GM19239 (cell line): ENCODE measurements at places on chromosomes 2 and 18.

- DNase-seq, result no peak
Measured at GRCh38 chr2:134980639-134981038, 62.0 kb downstream of the CCNT2 start.

- DNase-seq, result no peak
Measured at GRCh38 chr2:38658613-38659012, 7.3 kb upstream of the GALM start.

DNA sequence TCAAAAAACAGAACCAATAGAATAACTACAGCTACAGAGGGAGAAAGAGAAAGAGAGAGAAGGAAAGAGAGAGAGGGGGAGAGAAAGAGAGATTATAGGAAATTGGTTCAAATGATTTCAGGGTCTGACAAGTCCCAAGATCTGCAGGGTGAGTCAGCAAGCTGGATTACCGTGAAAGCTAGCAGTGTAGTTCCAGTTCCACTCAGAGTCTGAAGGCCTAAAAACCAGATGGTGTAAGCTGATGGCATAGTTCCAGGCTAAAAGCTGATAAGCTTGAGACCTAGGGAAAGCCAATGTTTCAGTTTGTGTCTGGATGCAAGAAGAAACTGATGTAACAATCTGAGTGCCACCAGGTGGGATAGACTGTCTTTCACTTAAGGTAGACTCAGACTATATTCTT lies 397.7 kb downstream of the TRIB2 start:
- DNase-seq, result no peak

DNA sequence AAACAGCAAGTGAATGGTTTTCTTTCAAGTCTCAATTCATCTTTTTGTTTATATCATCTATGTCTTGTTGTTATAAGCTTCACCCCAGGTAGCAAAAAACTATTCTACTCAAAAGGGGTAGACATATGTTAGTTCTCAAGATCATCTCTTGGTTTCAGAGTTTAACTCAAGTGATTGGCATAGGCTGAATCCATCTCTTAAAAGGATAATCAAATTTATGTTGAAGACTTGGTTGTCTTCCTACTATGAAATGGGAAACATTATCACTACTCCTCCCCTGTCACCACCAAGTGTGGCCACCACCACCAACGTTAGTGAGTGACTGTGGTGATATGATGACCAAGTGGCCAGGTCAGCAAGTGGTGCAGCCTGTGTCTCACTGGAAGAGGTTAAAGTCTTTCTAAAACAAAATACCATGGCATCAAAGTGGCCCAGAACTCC lies 1.5 kb downstream of the IL1B start:
- DNase-seq, result no peak

DNA sequence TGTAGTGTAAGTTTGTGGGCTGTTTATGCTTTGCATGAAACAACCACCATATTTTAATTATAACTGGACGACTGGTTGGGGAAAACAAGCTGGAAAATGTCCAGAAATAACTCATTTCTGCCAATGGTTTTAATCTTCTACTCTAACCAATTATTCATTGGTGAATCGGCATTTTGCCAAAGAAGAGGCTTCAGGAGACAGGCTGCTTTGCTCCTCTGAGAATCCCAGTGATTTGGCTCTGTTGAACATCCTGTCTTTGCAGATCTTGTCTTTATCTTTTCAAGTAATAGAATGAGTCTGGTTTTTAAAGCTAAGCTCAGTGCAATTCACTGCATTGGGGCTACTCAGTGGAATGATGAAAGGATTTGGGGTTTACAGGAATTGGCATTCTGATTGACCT lies 109.6 kb downstream of the APOB start:
- no peak for DNase-seq

DNA sequence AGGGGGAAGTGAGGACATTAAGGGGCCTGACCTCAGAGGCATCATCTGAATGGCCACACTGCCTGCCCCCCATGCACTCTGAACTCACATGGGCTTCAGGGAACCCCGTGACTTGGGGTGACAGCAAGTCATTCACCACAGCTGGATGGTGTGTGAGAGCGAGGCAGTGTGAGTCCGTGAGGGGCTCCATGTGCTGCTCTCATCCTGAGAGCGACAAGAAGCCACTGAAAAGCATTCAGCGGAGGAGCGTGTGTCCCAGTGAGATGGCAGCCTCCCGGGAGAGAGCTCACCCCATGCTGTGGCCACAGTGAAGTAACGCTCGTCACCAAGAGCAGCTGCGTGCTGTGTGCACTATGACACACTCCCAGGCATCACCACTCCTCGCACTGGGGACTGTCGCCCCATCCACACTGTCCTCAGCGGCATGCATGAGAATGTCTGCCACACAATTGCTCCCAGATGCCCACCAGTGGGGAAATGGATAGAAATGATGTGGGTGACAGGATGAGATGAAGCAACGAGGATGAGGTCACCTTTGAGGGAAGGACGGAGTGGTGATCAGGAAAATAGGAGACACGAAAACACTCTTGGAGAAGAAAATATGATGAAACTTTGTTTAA lies 213.0 kb upstream of the RAB6C start:
- no peak for DNase-seq

GRCh38 chr2:206368484-206368883 lies 74.8 kb upstream of the ADAM23 start:
- DNase-seq, result no peak

DNA sequence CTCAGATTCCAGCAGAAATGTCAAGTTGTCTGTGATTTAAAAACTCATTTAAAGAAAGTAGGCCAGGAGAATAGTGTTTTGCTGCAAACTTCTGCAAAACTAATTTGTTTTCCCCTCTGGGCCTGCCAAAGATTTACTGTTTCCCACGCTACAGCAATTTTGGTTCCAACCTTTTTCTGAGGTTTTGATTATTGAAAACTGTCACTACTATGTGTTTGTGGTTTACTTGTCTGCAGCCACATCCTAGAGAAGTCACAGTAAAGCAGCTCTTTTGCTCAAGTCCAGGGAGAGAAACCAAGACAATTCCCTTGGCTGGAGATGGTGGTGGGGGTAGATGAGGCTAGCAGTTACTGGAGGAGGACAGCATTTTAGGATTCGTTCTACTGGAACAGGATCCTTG lies 12.8 kb downstream of the IL1R2 start:
- DNase-seq, result no peak

GRCh38 chr2:2016651-2017311 lies 272.5 kb upstream of the PXDN start:
- no peak for DNase-seq

- DNase-seq, result no peak
Measured at GRCh38 chr2:218709908-218710307, 727 bp upstream of the TTLL4 start.

DNA sequence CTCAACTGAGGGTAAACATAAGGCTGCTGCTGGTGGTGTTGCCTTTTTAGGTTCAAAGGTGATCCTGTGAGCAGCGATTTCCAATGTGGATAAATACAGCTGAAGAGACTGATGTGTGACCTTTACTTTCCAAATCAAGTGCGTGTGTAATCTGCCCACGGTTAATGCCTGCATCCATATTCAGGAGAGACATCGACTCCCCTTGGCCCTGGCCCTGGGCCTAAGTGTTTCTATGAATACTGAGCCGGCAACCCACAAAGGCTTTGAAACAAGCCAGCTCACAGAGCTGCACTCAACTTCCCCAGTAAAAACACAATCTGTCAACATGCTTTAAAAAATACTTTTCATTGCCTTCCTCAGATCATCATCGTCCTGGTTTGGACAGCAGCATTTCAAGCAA lies 1026.6 kb downstream of the TMEM182 start:
- DNase-seq, result no peak

- DNase-seq, result no peak
Measured at GRCh38 chr2:127293386-127293747, 577 bp downstream of the ERCC3 start.

GRCh38 chr2:211860224-211860623 lies 678.4 kb downstream of the ERBB4 start:
- no peak for DNase-seq

- DNase-seq, result no peak
Measured at GRCh38 chr2:191347881-191348280, 102.7 kb downstream of the MYO1B start.

DNA sequence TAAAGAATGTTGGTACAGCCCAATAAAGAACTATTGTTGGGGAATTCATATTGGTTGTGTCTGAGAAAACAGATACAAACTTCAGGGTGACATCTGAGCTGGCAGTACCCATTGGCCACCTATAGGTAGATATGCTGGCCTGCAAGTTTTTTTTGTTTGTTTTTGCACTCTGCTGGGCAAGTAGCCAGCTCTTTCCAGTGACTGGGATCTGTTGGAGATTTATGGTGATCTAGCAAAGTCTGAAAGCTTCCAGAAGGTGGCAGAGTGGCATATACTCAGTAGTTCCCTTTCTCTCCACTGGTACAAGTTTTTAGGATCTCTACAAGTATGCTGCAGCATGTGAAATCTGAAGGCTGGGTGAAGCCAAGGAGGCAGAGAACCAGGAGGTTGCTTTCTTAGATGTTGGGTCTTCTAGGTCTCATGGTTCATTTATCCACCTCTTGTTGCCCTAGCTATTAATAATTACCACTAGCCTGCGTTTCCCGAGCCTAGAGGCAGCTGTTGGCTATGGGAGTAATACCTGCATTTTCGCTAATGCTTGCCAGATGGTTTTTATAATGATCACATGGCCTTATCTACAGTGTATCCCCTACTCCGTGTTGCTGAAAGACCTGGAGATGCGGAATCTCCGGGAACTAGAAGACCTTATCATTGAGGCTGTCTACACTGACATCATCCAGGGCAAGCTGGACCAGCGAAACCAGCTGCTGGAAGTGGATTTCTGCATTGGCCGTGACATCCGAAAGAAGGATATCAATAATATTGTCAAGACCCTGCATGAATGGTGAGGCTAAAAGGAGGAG lies 9.5 kb downstream of the COPS7B start:
- DNase-seq, result no peak

DNA sequence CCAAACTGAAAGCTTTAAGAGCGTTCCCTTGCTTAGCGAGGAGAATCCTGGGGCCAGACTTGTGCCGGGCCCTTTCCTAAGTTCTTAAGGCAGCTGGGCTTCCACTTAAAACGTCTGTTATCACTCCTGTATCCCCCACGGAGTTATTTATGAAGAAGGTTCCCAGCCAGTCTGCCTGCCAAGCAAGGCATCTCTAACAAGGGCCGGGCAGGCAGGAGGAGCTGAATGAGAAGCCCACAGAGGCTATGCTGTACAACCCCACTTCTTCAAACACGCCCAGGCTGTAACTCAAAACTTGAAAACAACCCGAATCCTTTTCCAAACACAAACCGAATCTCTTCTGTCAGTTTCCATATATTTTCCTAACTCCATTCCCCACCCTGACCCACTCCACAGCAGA lies 39.0 kb upstream of the ZFP36L2 start:
- DNase-seq, result no peak

DNA sequence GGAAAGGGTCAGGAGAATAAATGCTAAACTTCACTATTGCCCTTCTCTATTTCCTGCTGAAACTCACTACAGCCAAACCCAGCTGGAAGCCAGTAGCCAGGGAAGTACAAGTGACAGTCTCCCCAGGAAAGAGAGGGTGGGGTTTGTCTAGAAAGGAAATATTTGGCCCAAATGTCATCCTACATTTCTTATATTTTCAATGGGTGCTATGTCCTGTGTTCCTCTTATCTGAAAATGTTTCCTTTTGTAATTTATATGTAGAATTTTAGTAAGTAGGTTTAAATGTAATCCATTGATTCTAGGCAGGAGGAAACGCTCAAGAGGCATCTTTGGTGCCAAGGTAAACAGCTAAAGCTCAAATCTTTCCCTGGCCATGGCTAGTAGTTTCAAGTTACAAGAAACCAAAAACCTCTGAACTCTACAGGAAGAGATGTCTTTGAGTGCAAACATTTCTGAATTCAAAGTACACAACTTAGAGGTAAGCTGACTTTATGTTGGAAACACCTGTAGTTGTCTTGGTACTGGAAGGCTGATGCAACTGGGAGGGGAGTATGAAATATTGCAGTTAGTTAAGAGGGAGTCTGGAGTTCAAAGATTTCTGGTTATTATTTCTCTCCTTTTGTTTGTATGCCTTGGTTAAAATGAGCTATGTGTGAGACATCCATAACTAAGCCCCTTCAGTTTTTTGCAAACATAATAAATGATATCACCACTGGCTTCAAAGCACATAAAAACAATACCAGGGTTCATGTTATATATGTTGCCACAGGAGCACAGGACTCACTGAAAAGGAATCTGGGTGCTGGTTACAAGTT lies 356.1 kb upstream of the ZC3H15 start:
- no peak for DNase-seq

DNA sequence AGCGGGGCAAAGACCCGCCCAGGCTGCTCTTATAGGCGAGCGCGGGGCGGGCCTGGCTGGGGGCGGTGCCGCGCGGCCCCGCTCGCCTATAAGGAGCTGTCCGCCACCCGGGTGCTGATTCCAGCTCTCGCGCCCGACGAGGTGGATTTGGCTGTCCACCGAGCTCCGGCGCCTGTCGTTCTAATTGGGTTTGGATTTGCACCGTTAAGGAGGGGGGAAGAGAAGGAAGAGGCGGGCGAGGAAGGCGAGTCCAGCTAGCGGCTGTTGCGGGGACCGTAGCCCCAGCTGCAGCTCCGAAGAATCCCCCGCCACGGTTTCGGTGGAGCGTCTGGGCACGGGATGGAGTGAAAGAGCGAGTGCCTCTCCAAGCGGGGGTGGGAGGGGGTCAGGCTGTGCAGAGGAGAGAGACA lies at the start of gene CNTNAP5:
Gene CNTNAP5, plus strand, starts transcription at position 117 of the 410 bp plus-strand sequence. CDS start 364 bp downstream, outside the sequence.
- no peak for DNase-seq

- DNase-seq, result no peak
Measured at GRCh38 chr18:55634545-55634944, 46.6 kb upstream of the TCF4 start.

- DNase-seq, result no peak
Measured at GRCh38 chr18:25166113-25166512, 185.9 kb downstream of the ZNF521 start.

GRCh38 chr2:159849160-159849813 lies 51.3 kb upstream of the CD302 start:
- no peak for DNase-seq

- DNase-seq, result no peak
Measured at GRCh38 chr2:191929288-191929687, 82.4 kb upstream of the CAVIN2 start.

DNA sequence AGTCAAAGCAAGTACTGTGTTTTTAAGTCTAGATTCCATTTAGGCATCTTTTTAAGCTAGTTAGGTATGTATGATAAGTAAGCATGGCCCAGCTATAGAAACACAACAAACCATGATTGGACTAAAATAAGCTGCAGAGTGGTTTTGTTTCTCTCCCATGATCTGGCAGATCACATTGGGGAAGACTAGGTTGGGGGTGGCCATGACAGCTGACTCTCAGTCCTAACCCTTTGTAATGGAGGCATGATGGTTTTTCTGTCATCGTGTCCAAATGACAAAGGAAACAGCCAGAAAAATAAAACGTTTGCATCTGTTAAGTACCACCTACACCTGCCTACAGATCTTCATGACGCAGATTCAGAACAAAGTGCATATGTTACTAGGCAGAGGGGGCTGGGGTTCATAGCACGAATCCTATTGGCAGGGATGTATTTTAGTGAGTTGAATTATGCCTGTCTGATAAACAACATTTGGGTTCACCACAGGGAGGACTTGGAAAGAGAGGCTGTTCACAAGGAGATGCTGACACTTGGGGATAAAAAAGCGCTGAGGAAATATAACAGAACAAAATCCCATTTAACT lies 33.8 kb upstream of the GALNT5 start:
- DNase-seq, result no peak

GRCh38 chr2:64950226-64951160 lies 38.7 kb upstream of the SLC1A4 start:
- no peak for DNase-seq

GRCh38 chr2:74130211-74130995 lies 17.3 kb downstream of the BOLA3 start:
- DNase-seq, result no peak
